Fibroblast of lung (primary cell): ENCODE measurements at places on chromosomes 7 and 10. TPM values are rescaled to one million over a fixed set of nuclear protein-coding genes. Genes with fewer than 3 reads are reported as not detected.

NPFFR1 gene
- total RNA-seq = under 0.01 TPM in 1 of 2 replicates, not detected in the other

BLNK gene
- 0.33 and 0.51 TPM in 2 replicates for total RNA-seq

PTPRN2 gene
- total RNA-seq = 0.77 and 1.2 TPM in 2 replicates

FANK1 gene
- 0.83 and 2.6 TPM in 2 replicates for total RNA-seq

SFTPA2 gene
- total RNA-seq = not detected in 2 replicates

CLDN4 gene
- under 0.01 and 0.26 TPM in 2 replicates for total RNA-seq

CYP26A1 gene
- under 0.01 TPM in 1 of 2 replicates, not detected in the other for total RNA-seq

SHTN1 gene
- 0.26 and 0.33 TPM in 2 replicates for total RNA-seq

NME8 gene
- not detected in 2 replicates for total RNA-seq

RBP3 gene
- total RNA-seq = not detected in 2 replicates

GRCh38 chr10:78404296-78404695, 370.6 kb downstream of the RPS24 start:
- no peak for DNase-seq
- no peak overlapping the region for H3K27ac ChIP-seq
- H3K4me1 ChIP-seq = no peaks in the 10 kb centered on the region

DNA sequence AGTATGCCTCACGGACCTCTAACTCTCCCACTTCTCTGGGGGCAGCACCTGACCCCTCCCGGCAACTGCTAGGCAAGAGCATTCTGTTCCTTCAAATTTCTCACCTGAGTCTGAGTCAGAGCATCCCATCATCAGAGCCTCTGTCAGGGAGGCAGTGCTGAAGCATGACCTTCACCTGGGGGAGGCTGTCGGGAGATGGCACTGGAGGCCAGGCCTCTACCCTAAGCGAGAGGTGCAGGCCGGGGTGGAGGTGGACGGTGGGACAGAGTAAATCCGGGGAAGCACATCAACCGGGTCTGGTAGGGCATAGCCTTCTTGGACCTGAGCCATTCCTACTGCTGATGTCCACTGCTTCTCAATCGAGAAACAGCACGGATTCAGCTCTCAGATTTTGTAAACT, 90.4 kb downstream of the SPAG6 start:
- no peak overlapping the region for H3K4me3 ChIP-seq
- H3K4me1 ChIP-seq = peaks cover 13% of the 10 kb centered on the region
- H3K36me3 ChIP-seq = no peaks in the 10 kb centered on the region
- no peaks in the 10 kb centered on the region for H3K27me3 ChIP-seq
- H3K27ac ChIP-seq = peak overlapping the region; percentile 19

DNA sequence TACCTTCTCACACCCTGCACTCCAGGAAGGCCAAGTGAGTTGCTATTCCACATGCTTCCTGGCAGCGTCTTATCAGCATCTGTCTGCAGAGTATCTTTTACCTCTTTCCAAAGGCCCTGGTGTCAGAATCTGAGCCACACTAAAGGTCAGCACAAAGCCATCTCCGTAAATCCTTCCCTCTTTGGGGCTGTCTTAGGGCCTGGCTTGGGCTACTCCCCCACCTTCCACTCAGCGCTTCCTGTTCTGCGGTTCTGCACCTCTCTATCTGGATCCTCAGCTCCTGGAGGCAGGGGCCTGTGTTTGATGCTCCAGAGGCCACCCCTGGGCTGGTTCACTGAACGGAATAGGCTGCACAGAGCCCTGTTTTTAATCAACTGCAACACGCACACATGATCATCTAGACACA, 334.8 kb upstream of the GALNT17 start:
- H3K27ac ChIP-seq = no peak overlapping the region
- DNase-seq = no peak
- H3K4me1 ChIP-seq = no peaks in the 10 kb centered on the region
- H3K36me3 ChIP-seq = no peaks in the 10 kb centered on the region
- H3K27me3 ChIP-seq = no peaks in the 10 kb centered on the region
- no peak overlapping the region for H3K4me3 ChIP-seq

- H3K27me3 ChIP-seq = peaks cover 43% of the 10 kb centered on the region
- no peaks in the 10 kb centered on the region for H3K36me3 ChIP-seq
- H3K4me1 ChIP-seq = no peaks in the 10 kb centered on the region
- no peak overlapping the region for H3K4me3 ChIP-seq
- no peak overlapping the region for H3K27ac ChIP-seq
- no peak for DNase-seq
These were observed 12.0 kb downstream of the EVX1 start for GRCh38 chr7:27254625-27255024.

DNA sequence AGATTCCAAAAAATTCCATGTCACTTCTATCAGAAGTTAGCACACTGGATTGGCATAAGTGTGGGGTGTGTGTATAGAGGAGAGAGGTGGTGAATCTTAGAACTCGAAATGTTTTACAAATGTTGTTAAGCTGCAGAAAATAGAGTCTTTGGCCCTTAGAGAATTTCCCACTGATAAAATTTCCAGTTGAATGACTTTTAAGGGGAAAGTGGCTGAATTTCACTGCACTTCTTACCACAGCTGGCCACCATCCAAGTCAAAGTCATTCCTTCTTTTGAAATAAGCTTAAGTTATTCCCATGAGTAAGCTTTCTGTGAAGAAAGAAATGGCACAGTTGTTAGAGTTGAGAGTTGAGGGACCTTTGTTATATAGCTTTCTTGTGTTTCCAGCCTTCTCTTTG, 13.9 kb downstream of the VCL start:
- no peaks in the 10 kb centered on the region for H3K27me3 ChIP-seq
- H3K4me3 ChIP-seq = peak overlapping the region; percentile 20
- peaks cover 7% of the 10 kb centered on the region for H3K36me3 ChIP-seq
- peak; percentile 94 for DNase-seq
- H3K4me1 ChIP-seq = peaks cover 39% of the 10 kb centered on the region
- H3K27ac ChIP-seq = peak overlapping the region; percentile 9

- H3K27ac ChIP-seq = no peak overlapping the region
- no peak overlapping the region for H3K4me3 ChIP-seq
- peaks cover 3% of the 10 kb centered on the region for H3K4me1 ChIP-seq
- no peaks in the 10 kb centered on the region for H3K36me3 ChIP-seq
- no peak for DNase-seq
- no peaks in the 10 kb centered on the region for H3K27me3 ChIP-seq
These were observed 230.4 kb upstream of the BMPER start for GRCh38 chr7:33674804-33675411.

DNA sequence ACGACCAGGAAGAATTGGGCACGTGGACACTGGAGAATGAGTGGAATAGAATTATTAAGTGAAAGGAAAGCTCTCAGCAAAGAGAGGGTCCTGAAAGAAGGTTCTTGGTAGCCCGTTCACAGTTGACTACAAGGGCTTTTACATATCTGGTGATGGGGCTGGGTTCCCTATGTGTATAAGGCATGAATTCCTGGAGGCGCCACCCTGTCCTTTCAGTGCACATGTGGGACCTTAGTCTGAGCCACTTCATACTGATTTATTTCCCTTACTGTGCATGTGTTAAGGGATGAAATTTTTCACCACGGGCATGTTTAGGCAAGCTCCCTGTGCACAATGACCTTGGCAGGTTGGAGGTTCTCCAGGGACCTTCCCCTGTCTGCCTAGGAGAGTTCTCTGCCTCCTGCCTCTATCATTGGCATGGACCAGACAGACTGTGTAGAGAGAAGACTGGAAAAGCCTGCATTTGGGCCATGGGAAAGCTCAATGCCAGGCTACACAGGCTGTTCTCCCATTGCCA, 145.9 kb upstream of the ITGB1 start:
- no peaks in the 10 kb centered on the region for H3K4me1 ChIP-seq
- no peak for DNase-seq
- no peak overlapping the region for H3K4me3 ChIP-seq
- no peaks in the 10 kb centered on the region for H3K27me3 ChIP-seq
- H3K36me3 ChIP-seq = no peaks in the 10 kb centered on the region
- no peak overlapping the region for H3K27ac ChIP-seq

- H3K36me3 ChIP-seq = no peaks in the 10 kb centered on the region
- H3K27ac ChIP-seq = no peak overlapping the region
- H3K27me3 ChIP-seq = no peaks in the 10 kb centered on the region
- H3K4me1 ChIP-seq = peaks cover 4% of the 10 kb centered on the region
These were observed 13.7 kb downstream of the CISD1 start for GRCh38 chr10:58282615-58283014.

GRCh38 chr7:7582596-7582995, 15.9 kb downstream of the MIOS start:
- H3K4me3 ChIP-seq = no peak overlapping the region
- no peaks in the 10 kb centered on the region for H3K4me1 ChIP-seq
- no peak overlapping the region for H3K27ac ChIP-seq
- no peaks in the 10 kb centered on the region for H3K27me3 ChIP-seq
- DNase-seq = no peak
- H3K36me3 ChIP-seq = no peaks in the 10 kb centered on the region

DNA sequence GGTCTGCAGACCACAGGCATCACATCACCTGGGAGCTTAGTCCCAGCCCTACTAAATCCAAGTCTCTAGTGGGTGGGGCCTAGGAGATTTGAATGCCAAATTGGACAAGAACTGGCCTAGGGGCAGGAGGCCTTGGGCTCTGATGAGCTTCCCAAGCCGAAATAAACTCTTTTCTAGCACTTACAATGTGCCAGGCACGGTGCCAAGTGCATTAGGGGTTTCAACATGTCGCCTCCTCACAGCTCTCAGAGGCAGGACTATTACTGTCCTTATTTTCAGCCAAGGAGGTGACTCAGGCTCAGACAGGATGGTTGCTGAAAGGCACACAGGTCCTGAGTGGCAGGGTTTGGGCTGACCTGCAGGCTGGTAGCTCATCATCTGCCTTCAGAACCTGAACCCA, 9.2 kb upstream of the CPA1 start:
- H3K27me3 ChIP-seq = no peaks in the 10 kb centered on the region
- H3K27ac ChIP-seq = peak overlapping the region; percentile 37
- DNase-seq = peak; percentile 72
- no peaks in the 10 kb centered on the region for H3K36me3 ChIP-seq

DNA sequence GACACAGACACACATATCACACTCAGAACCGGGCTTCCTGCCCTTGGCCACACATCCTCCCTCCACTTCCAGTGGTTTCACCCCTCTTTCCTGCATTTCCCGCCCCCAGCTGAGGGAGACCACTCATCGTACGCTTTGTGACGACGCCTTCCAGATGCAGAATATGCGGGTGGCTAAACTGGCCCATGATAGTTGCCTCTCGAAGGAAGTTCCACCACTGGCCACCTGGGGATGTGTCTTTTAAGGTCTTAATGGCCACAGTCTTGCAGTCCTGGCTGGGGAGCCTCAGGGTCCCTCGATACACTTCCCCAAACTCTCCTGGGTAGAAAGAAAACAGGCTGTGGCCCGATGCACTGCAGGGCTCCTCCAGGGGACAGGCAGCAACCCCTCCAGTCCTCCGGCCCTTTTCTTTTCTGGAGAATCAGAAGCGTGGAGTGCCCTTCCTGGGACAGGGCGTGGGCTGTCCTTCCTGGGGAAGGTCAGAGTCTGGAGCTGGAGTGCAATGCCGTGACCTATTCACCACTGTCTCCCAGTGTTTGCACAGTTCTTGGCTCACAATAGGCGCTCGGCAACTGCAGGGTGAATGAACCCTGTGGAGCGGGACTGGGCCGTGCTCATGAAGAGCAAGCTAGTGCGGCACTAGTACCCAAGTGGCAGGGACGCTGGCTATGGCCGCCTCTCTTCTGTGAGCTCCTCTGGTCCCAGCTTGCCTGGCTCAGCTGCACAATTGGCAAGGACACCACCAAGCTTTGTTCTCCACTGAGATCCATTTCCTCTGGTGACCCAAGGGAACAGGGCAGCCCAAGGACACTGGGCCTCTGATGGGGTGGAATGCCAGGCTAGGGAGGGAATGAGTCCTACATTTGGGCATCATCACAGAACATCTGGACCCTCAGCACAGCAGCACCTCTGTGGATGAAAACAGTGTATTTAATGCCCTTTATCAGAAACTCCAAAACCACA, 13.2 kb downstream of the EPHA1 start:
- no peak for DNase-seq
- H3K4me3 ChIP-seq = no peak overlapping the region
- no peak overlapping the region for H3K27ac ChIP-seq
- H3K4me1 ChIP-seq = peaks cover 21% of the 10 kb centered on the region
- peaks cover 17% of the 10 kb centered on the region for H3K36me3 ChIP-seq

GRCh38 chr10:76177936-76178335, 746.5 kb downstream of the LRMDA start:
- H3K4me3 ChIP-seq = no peak overlapping the region
- no peak overlapping the region for H3K27ac ChIP-seq
- no peaks in the 10 kb centered on the region for H3K4me1 ChIP-seq
- H3K27me3 ChIP-seq = no peaks in the 10 kb centered on the region
- H3K36me3 ChIP-seq = no peaks in the 10 kb centered on the region

- H3K4me3 ChIP-seq = no peak overlapping the region
- H3K27me3 ChIP-seq = no peaks in the 10 kb centered on the region
- H3K36me3 ChIP-seq = no peaks in the 10 kb centered on the region
- no peak overlapping the region for H3K27ac ChIP-seq
- DNase-seq = no peak
- no peaks in the 10 kb centered on the region for H3K4me1 ChIP-seq
These were observed 78.9 kb upstream of the EGR2 start for GRCh38 chr10:62895063-62895462.

GRCh38 chr10:26981232-26981824, 119.0 kb downstream of the ANKRD26 start:
- H3K36me3 ChIP-seq = no peaks in the 10 kb centered on the region
- no peaks in the 10 kb centered on the region for H3K4me1 ChIP-seq
- no peak overlapping the region for H3K4me3 ChIP-seq
- H3K27me3 ChIP-seq = no peaks in the 10 kb centered on the region
- no peak overlapping the region for H3K27ac ChIP-seq

- peaks cover 6% of the 10 kb centered on the region for H3K4me1 ChIP-seq
- DNase-seq = no peak
- no peaks in the 10 kb centered on the region for H3K27me3 ChIP-seq
- no peak overlapping the region for H3K27ac ChIP-seq
These were observed 148.5 kb downstream of the ARHGAP22 start for GRCh38 chr10:48456361-48456804.

GRCh38 chr7:155093596-155093995, 23.5 kb downstream of the HTR5A start:
- no peak overlapping the region for H3K27ac ChIP-seq
- no peak overlapping the region for H3K4me3 ChIP-seq
- H3K27me3 ChIP-seq = no peaks in the 10 kb centered on the region
- no peaks in the 10 kb centered on the region for H3K36me3 ChIP-seq

DNA sequence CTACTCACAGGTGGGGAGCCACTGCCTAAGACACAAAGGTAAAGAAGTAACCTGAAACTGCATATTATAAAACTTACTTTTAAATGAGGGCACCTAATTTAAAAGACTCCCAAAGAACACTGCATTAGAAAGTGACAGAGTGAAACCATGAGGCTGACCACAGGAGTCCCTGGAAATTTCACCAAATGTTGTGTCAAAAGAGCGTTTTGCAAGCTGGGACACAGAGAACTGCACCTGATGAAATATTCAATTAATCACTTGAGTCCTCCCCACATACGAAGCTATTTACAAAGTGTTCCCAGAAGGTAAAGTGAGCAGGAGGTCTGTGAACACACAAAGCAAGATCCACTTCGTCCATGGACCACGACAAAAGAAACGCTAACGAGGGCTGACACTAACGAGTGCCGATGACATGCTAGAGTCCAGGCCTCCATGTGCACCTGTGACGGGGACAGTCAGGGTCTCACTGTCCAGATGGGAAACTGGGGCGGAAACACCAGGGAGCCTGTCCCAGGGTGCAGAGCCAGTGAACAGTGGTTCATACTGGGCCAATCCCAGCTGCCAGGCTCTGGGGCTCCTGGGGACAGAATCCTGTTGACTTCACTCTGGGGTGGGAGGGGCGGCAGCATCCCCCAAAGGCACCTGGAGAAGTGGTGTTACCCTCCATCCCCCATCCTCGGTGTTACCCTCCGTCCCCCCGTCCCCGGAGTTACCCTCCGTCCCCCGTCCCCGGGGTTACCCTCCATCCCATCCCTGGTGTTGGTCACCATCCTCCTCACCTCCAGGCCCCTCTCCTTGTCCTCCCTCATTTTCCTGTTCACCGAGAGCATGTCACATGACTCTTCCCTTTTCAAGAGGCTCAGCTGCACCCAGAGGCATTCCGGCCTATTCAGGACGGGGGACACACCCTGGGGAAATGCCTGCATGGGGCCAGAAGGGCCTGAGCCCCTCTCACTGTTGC, 63.4 kb downstream of the DIP2C start:
- peaks cover 18% of the 10 kb centered on the region for H3K4me1 ChIP-seq
- H3K4me3 ChIP-seq = no peak overlapping the region
- no peak for DNase-seq
- H3K27ac ChIP-seq = peak overlapping the region; percentile 73
- H3K27me3 ChIP-seq = no peaks in the 10 kb centered on the region
